ENCODE measurements at places on chromosomes 12 and 14. TPM values are rescaled to one million over a fixed set of nuclear protein-coding genes. Genes with fewer than 3 reads are reported as not detected.

DNA sequence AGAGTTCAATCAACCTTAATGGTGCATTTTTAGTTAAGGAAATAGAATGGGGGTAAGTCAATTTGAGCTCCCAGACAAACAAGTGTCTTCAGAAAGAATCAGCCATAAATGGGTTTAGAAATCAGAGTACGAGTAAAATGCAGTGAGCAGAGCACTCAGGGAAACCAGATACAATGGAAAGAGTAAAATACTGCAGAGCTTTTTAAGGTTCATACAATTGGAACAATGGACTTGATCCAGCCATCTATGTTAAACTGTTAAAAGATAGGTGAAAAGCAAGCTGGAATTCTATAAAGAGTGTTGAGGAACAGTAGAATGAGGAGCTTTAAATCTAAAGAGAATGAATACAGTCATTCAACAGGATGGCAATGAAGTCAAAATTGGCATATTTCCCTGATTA, 23.8 kb upstream of the PCNX4 start:
- no peak for DNase-seq

DNA sequence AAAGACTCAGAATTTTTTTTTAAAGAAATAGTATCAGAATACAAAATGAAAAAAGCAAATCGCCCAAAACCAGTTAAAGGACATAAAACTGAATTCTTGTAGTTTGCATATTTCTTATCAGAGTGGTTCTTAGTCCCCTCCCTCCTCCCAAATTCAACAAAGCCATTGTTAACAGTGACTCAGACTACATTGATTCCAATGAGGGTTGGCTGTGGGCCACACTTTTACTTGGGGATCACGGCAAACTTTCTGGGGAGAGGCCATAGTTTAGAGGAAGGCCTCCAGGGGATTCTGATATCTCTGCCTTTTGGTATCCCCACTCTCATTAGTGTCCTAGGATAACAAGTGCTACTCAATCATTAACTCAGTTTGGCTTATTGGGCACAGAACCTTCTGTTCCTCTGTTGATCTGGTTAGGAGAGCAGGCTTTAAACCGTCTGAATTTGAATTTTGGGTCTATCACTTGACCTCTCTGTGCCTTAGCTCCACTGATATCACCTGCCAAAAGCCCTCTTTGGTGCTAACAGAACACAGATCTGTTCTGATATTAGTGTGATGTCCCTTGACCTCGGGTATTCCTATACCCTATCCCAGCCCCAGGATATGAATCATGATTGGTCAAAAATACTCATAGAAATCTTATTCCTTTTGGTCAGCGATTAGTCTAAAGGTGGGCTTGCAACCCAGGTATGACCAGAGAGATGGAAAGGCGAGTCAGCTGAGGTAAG, 45.2 kb upstream of the APPL2 start:
- DNase-seq, result no peak

The CLBA1 gene
- total RNA-seq, result 3.1 TPM

The PROX2 gene
- not detected for total RNA-seq

- no peak for DNase-seq
Observed at GRCh38 chr12:48187916-48188695, 4.7 kb downstream of the CCDC184 start.

GRCh38 chr12:75432924-75433323, 42.0 kb downstream of the GLIPR1L2 start:
- DNase-seq, result no peak

All from gastrocnemius medialis (tissue), 4 donors.